ENCODE measurements at places on chromosomes 12 and 14.

GRCh38 chr12:5904441-5904840, 40.6 kb downstream of the ANO2 start:
- peaks cover 17% of the 10 kb centered on the region for H3K27me3 ChIP-seq
- no peaks in the 10 kb centered on the region for H3K4me1 ChIP-seq
- no peak overlapping the region for H3K4me3 ChIP-seq
- H3K27ac ChIP-seq, result no peak overlapping the region

- peak; percentile 88 for DNase-seq
- peak overlapping the region; percentile 85 for H3K27ac ChIP-seq
- H3K36me3 ChIP-seq, result peaks cover 41% of the 10 kb centered on the region
- H3K27me3 ChIP-seq, result no peaks in the 10 kb centered on the region
- peak overlapping the region; percentile 83 for H3K4me3 ChIP-seq
These were observed 1.3 kb downstream of the ESYT1 start for GRCh38 chr12:56129206-56129941.

GRCh38 chr12:89821896-89822295, 113.3 kb upstream of the ATP2B1 start:
- no peak overlapping the region for H3K27ac ChIP-seq
- DNase-seq, result no peak
- H3K27me3 ChIP-seq, result no peaks in the 10 kb centered on the region
- H3K4me3 ChIP-seq, result no peak overlapping the region
- H3K36me3 ChIP-seq, result no peaks in the 10 kb centered on the region

GRCh38 chr12:31765931-31766330, 37.1 kb upstream of the AMN1 start:
- H3K4me3 ChIP-seq, result no peak overlapping the region
- no peak overlapping the region for H3K27ac ChIP-seq
- no peaks in the 10 kb centered on the region for H3K36me3 ChIP-seq
- no peaks in the 10 kb centered on the region for H3K4me1 ChIP-seq

DNA sequence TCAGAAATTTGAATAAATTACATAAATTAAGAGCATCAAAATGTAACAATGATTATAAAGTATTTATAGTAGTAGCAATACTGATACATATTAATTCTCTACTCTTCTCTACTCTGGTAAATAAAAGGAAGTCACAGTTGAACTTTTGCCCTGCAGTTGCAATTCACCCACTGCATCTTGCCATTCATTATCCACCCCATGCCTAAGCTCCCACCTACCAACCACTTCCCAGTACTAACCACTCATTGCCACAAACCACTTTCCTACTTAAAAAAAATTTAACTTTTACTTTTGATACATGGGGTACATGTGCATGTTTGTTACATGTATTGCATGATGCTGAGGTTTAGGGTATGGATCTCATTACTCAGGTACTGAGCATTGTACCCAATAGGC, 174.0 kb downstream of the RASSF9 start:
- H3K27me3 ChIP-seq, result no peaks in the 10 kb centered on the region
- no peak overlapping the region for H3K27ac ChIP-seq
- DNase-seq, result no peak
- no peak overlapping the region for H3K4me3 ChIP-seq

- peaks cover 30% of the 10 kb centered on the region for H3K4me1 ChIP-seq
- H3K36me3 ChIP-seq, result no peaks in the 10 kb centered on the region
- H3K27me3 ChIP-seq, result no peaks in the 10 kb centered on the region
- no peak for DNase-seq
- H3K4me3 ChIP-seq, result no peak overlapping the region
These were observed 16.0 kb downstream of the FNTB start for GRCh38 chr14:65002586-65003210.

- H3K27ac ChIP-seq, result peak overlapping the region; percentile 76
- no peak for DNase-seq
- H3K27me3 ChIP-seq, result no peaks in the 10 kb centered on the region
- peaks cover 63% of the 10 kb centered on the region for H3K4me1 ChIP-seq
These were observed 115.0 kb downstream of the BTG1 start for GRCh38 chr12:92030618-92031017.

GRCh38 chr14:61517911-61518384, 177.4 kb upstream of the HIF1A start:
- no peaks in the 10 kb centered on the region for H3K36me3 ChIP-seq
- no peak overlapping the region for H3K4me3 ChIP-seq
- peaks cover 61% of the 10 kb centered on the region for H3K4me1 ChIP-seq

- H3K4me1 ChIP-seq, result peaks cover 39% of the 10 kb centered on the region
- H3K27ac ChIP-seq, result peak overlapping the region; percentile 84
- no peaks in the 10 kb centered on the region for H3K27me3 ChIP-seq
- no peaks in the 10 kb centered on the region for H3K36me3 ChIP-seq
- peak; percentile 89 for DNase-seq
- peak overlapping the region; percentile 38 for H3K4me3 ChIP-seq
These were observed 18.8 kb upstream of the NR4A1 start for GRCh38 chr12:52032446-52032803.

DNA sequence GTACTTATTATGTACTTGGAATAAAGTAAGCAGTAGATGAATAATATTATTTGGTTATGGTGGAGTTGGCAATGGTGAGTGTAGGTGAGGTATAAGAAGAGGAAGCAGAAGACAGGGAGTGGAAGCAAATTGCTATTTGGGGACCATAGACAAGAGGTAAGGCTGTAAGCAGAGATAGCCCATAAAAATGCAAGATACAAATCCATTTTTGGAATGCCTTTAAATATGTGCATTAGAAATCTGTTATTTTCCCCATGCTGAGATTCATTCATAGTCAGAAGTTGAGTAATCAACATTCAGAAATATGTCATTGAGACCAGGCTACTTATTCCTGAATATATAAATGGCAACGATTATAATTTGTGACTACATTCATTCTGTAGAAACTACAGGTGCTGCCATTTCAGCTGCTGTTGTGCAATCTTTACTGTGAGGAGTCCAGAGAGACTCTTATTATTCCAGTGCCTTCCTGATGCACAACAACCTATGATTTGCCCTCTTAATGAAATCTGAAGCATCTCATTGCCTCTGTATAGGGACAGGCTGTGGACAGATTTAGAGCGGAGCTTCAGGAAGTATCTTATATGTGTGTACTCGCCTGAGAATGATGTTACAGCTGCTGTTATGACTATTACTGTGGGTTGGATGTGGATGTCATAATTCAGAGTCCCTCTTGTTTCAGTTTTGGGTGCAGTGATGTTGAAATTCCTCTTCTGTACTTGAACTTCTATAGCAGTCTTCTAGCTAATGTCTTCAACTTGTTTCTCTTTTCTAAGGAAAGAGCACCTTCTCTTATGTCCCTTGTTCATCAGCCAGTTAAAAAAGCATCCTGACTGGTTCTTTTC, 173.8 kb downstream of the NAV3 start:
- peaks cover 3% of the 10 kb centered on the region for H3K36me3 ChIP-seq
- no peaks in the 10 kb centered on the region for H3K27me3 ChIP-seq
- H3K27ac ChIP-seq, result no peak overlapping the region
- no peaks in the 10 kb centered on the region for H3K4me1 ChIP-seq

DNA sequence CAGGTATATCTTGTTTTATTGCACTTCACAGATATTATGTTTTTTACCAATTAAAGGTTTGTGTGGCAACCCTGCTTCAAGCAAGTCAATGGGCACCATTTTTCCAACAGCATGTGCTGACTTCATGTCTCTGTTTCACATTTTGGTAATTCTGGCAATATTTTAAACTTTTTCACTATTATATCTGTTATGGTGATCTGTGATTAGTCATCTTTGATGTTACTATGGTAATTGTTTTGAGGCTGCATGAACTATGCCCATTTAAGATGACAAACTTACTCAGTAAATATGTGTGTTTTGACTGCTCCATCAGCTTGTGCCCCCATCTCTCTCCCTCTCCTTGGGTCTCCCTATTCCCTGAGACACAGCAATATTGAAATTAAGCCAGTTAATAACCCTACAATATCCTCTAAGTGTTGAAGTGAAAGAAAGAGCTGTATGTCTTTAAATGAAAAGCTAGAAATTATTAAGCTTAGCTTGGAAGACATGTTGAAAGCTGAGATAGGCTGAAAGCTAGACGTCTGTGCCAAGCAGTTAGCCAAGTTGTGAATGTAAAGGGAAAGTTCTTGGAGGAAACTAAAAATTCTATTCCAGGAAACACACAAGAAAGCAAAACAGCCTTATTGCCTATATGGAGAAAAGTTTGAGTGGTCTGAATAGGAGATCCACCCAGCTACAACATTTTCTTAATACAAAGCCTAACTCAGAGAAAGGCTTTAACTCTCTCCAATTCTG, 365.1 kb downstream of the ATP23 start:
- H3K4me1 ChIP-seq, result peaks cover 4% of the 10 kb centered on the region
- no peaks in the 10 kb centered on the region for H3K27me3 ChIP-seq
- H3K27ac ChIP-seq, result no peak overlapping the region
- H3K4me3 ChIP-seq, result no peak overlapping the region

GRCh38 chr12:24491968-24492367, 456.9 kb downstream of the BCAT1 start:
- H3K36me3 ChIP-seq, result no peaks in the 10 kb centered on the region
- no peak overlapping the region for H3K27ac ChIP-seq
- H3K4me3 ChIP-seq, result no peak overlapping the region
- no peak for DNase-seq

DNA sequence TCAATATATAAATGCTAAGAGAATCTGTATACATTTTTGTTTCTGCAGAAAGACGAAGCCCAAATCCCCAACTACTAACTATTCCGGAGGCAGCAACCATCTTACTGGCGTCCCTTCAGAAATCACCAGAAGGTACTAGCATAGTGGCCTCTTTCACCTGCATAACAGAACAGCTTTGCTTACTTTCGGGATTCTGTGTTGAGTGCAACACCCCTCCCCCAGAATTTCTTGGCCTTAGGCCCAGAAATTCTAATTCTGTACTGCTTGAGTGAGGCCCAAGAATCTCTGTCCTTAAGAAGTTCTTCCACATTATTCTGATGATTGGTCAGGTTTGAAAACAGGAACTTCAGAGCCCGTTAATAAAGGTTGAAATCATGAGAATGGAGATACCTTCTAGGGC, 2.9 kb downstream of the SPX start:
- no peaks in the 10 kb centered on the region for H3K36me3 ChIP-seq
- H3K4me1 ChIP-seq, result peaks cover 13% of the 10 kb centered on the region
- H3K27me3 ChIP-seq, result peaks cover 40% of the 10 kb centered on the region
- H3K27ac ChIP-seq, result no peak overlapping the region

- H3K27me3 ChIP-seq, result no peaks in the 10 kb centered on the region
- no peak overlapping the region for H3K4me3 ChIP-seq
- H3K36me3 ChIP-seq, result no peaks in the 10 kb centered on the region
- H3K4me1 ChIP-seq, result no peaks in the 10 kb centered on the region
These were observed 95.5 kb upstream of the SLC16A7 start for GRCh38 chr12:59500335-59500734.

DNA sequence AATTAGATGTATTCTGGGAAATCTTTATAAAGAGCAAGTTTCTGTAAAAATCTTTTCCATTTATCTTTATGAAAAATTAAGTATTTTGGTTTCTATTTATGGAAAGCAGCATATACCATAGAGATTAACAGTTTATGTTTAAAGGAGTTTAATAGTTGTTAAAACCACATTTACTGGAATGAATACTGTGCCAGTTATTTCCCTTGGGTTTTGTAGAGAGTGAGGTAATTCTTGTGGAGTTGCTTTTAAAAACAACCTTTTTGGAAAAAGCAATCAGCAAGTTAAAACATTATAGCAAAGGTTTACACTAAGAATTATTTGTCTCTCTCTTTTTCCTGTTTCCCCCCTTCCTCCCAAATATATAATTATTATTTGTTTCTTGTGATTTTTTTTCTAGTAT, 34.9 kb downstream of the AEBP2 start:
- H3K27ac ChIP-seq, result no peak overlapping the region
- DNase-seq, result no peak
- no peak overlapping the region for H3K4me3 ChIP-seq

DNA sequence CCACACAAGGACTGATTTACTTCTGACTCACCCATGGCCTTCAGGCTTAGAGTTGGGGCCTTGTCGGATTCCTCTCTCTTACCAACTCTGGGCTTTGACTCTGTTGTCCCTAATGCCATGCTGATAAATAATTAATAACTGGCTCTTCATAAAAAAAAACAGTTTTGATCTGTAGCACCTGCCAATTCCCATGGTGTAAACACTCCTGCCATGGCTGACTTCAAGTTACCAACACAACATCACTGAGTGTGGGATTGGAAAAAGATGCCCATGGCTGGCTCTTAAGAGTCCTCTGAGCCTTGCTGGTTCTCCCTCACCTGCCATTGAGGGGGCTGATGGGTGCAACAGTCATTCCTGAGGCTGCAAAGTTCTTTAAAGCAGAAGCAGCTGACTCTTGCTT, 104.8 kb downstream of the KIF26A start:
- peaks cover 22% of the 10 kb centered on the region for H3K27me3 ChIP-seq
- no peak overlapping the region for H3K27ac ChIP-seq
- H3K4me3 ChIP-seq, result no peak overlapping the region
- no peaks in the 10 kb centered on the region for H3K36me3 ChIP-seq
- no peak for DNase-seq

- no peak overlapping the region for H3K27ac ChIP-seq
- DNase-seq, result no peak
- H3K4me3 ChIP-seq, result no peak overlapping the region
- no peaks in the 10 kb centered on the region for H3K27me3 ChIP-seq
These were observed 1286.5 kb downstream of the TMEM121 start for GRCh38 chr14:106812788-106813476.

- DNase-seq, result no peak
- no peaks in the 10 kb centered on the region for H3K27me3 ChIP-seq
- no peak overlapping the region for H3K27ac ChIP-seq
- H3K4me1 ChIP-seq, result peaks cover 5% of the 10 kb centered on the region
These were observed 38.2 kb downstream of the RAD52 start for GRCh38 chr12:911191-911826.

- H3K4me1 ChIP-seq, result peaks cover 14% of the 10 kb centered on the region
- H3K36me3 ChIP-seq, result no peaks in the 10 kb centered on the region
- H3K27me3 ChIP-seq, result no peaks in the 10 kb centered on the region
- no peak overlapping the region for H3K4me3 ChIP-seq
- no peak overlapping the region for H3K27ac ChIP-seq
These were observed 202.0 kb upstream of the AMIGO2 start for GRCh38 chr12:47281667-47282171.

DNA sequence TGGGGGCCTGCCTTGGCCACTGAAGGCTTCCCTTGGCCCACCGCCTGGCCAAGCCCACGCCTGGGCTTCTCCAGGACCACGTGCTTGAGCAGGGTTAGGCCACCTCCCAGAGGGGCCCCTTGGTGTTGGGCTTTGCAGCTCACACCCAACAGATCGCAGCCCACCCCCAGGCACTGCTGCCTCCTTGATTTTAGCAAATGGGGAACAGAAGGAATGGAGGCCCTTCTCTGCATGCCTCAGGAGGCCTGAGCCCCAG, 23.3 kb downstream of the RAB35 start:
- H3K4me3 ChIP-seq, result no peak overlapping the region
- H3K27me3 ChIP-seq, result no peaks in the 10 kb centered on the region
- H3K27ac ChIP-seq, result no peak overlapping the region

- H3K4me3 ChIP-seq, result peak overlapping the region; percentile 6
- DNase-seq, result peak; percentile 85
- peak overlapping the region; percentile 96 for H3K27ac ChIP-seq
- H3K36me3 ChIP-seq, result peaks cover 2% of the 10 kb centered on the region
These were observed 28.5 kb downstream of the CD9 start for GRCh38 chr12:6228535-6229223.

DNA sequence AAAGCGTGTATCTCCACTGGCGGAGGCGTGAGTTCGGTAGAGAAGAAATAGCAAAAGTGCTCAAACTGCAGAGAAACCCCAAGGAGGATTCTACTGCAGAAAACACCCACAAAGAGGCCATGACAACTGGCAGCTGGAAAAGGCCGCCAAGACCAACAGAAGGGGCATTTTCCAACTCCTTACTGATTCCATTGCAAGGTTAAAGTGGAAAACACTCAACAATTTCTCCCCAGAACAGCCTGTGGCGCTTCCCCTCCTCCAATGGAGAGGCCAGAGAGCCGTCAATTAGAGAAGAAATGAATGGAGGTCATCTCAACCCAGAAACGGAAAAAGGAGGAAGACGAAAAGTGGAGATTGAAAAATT, 618 bp upstream of the ANKRD52 start:
- no peak for DNase-seq
- H3K4me3 ChIP-seq, result peak overlapping the region; percentile 79
- H3K36me3 ChIP-seq, result peaks cover 23% of the 10 kb centered on the region
- H3K27ac ChIP-seq, result peak overlapping the region; percentile 83
